ENCODE measurements at places on chromosomes 1 and 21.

- DNase-seq = no peak
Observed at GRCh38 chr1:200306944-200307754, 102.7 kb downstream of the ZNF281 start.

- DNase-seq = no peak
Observed at GRCh38 chr1:20278692-20279130, 12.0 kb upstream of the VWA5B1 start.

DNA sequence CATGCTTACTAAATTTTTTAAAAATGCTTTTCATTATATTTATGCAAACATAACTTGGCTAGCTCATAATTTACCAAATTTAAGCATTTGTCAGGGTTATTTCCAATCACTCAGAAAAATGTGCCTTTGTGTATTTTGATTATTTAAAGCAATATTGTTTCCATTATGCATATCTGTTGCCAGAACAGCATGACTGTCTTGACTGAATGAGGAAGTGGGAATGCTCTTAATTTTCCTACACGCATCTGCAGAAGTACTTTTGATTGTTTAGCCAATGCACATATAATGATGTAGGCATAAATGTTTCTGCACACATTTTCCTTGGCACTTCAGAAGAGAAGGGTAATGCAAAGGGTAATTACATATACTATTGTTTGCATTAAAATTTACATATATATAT, 92.5 kb upstream of the ADGRL2 start:
- no peak for DNase-seq

DNA sequence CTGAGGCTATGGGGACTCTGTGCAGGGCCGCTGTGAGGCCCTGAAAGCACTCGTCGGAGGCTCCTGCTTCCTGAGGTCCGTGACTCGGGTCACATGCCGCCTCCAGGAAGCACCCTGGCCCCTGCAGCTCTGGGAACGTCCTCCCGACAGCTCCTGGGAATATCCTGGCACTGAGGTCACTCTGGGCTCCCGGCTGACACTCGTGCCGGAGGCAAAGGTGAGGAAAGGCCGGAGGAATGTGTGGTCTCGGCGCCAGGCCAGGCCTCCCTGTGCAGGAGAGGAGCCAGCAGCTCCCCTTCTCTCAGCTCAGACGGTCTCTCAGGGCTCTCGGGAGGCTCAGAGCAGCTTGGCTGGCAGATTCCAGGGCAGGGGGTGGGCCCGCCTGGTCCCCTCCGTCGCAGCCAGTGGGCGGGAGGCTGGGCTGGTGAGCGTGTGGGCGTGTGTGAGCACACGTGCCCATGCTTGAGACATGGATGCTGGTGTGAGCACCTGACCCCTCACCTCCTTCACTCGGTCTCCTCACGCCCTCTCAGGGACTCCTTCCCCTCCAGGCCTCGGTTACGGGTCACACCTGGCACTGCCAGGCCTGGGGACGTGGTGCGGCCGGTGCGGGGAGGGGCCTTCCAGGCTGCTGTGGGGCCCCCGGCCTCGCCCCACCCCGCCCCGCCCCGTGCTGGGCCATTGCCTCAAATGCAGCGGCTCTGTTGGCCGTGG, 5.5 kb upstream of the RNF223 start:
- DNase-seq = peak; percentile 53

GRCh38 chr1:238152119-238152518, 261.4 kb upstream of the ZP4 start:
- DNase-seq = no peak

DNA sequence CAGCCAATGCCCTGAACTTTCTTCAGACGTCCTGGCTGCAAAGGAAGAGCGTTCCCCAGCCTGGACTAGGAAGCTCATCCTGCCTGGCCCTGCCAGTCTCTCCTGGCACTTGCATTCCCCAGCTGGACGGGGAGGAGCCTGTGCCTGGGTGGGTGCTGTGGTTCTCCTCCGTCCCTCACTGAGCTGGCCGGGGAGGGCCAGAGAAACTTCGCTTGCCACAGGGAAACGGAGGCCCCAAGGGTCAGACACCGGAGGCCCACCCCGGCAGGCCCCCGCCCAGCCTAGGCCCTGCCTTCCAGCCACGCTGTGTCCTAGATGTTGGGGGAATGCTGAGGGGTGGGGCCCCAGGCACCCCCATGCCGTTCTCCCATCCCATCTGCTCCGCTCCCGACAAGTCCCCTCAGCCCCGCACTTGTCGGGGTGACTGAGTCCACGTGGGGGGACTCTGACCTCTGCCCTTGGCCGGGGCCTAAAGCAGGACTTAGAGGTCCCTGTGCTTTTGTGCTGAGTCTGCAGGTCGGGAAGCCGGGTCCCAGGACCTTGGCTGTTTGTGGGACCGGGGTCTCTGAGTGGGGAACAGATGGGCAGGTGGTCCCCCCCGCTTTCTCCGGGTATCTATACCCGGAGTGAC, 4.8 kb downstream of the FTCD start:
- no peak for DNase-seq

- DNase-seq = no peak
Observed at GRCh38 chr21:28458446-28458845, 534.2 kb downstream of the LTN1 start.

DNA sequence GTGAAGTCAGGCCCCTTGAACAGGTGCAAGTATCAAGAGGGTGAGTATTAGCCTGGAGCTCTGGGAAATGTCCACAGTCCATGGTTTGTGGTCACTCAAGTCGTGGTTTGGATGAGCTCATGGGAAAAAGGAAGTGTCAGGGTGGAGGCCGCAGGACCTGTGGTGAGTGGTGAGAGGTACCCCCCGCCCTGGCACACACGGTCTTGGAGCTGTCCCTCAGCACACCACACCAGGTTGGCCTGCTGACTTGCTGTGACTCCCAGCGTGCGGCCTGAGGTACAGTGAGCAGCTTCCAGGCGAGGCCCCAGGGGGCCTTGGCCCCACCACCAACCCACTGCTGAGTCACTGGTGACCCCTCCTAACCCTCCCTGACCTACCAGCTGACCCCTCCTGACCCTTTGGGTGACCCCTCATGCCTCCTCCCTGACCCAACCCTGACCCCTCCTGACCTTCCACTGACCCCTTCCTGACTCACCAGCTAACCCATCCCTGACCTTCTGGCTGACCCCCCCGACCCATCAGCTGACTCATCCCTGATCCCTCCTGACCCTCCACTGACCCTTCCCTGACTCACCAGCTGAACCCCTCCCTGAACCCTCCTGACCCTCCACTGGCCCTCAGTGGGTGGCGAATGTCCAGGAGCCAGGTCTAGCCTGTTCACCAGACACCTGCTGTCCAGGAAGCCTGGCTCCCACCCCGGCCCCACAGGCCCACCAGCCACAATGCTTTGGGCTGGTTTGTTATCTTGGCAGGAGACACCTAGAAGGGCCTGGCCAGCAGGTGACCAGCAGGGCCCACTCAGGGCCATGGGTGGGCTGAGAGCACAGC, 34.8 kb upstream of the RNF187 start:
- no peak for DNase-seq

- no peak for DNase-seq
Observed at GRCh38 chr1:87437663-87438295, 109.1 kb downstream of the LMO4 start.

GRCh38 chr1:208803011-208803811, 559.0 kb upstream of the PLXNA2 start:
- DNase-seq = no peak

GRCh38 chr1:8382051-8382505, 64.2 kb downstream of the SLC45A1 start:
- no peak for DNase-seq

GRCh38 chr1:201429736-201430501, 8.4 kb upstream of the TNNI1 start:
- no peak for DNase-seq

GRCh38 chr1:18200136-18200717, 92.6 kb downstream of the IGSF21 start:
- DNase-seq = no peak

DNA sequence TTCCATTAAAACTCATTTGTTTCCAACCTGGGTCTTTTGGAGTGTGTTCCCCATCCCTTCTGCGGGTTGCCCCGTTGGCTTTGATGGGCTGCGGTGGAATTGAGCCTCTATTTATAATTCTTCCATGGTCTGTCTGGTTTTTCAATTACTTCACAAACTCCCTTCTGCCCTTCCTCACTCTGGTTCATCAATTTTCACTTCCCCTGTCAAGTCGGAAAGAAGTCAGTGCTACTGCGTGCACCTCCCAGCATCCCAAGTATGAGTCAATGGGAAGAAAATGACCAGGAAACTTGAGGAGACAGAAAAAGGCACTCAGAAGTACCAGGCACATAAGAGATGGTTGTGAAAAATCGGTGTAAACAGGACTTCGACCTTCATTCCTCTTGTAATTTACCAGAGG, 126.2 kb downstream of the KAZN start:
- DNase-seq = no peak

GRCh38 chr1:44135886-44136285, 5.5 kb downstream of the KLF18 start:
- DNase-seq = no peak

GRCh38 chr1:201288765-201289164, 5.5 kb downstream of the PKP1 start:
- no peak for DNase-seq

DNA sequence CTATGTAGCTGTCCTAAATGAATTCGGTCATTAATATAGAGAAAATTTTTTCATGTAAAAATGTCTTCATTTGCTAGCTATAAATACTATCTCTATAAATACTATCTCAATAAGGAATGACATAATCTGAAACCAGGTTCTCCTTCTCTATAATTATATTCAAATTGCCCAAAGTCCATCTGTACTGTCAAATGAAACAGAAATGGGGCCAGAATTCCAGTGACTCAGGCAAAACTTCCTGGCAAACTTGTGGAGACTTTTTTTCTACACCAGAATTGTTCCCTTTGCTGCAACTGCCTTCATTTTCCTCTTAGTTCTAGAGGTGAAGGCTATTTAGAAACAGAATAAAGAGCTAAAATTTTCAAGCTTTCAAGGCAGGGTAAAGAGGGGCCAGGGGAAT, 152.5 kb downstream of the KCNH1 start:
- DNase-seq = no peak

DNA sequence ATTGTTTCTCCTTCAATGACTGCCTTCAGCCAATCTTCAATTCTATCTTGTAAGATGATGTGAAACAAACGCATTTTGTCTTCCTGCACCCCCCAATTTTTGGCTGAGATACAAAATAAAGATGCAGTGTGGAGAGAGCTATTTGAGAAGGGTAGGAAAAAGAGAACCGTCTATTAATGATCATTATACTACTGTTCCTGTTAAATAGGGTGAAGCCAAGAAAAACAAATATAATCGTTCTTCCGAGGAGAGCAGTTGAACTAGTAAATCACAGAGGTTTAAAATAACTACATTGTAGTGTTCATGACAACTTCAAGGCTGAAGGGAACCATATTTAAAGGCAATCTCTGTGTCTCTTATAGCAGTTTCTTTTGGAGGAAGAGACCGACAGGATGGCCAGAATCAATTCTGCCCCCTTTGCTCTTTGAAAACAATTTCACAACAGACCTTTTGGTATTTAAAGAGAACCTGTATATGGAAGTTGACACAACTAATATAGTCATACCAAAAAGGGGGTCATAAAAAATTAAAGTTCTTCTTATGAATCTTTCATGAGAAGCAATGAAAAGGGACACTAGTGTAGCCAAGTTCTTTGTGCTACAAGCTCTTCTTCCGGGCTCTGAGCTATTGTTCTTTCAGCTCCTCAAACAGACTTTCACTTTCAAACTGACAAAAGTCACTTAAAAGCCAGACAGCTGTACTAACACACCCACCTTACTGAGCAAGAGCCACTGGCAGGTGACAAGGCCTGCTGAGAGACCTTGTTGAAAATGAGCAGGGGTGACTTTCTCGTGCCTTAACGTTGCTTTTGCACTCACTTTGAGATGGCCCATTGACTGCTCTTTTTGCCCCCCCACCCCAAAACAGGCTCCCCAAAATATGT, 30.9 kb downstream of the PROX1 start:
- DNase-seq = no peak

GRCh38 chr1:207309745-207310273, 11.7 kb upstream of the CD55 start:
- DNase-seq = peak; percentile 14

GRCh38 chr1:198809247-198809646, 170.4 kb downstream of the PTPRC start:
- DNase-seq = no peak

DNA sequence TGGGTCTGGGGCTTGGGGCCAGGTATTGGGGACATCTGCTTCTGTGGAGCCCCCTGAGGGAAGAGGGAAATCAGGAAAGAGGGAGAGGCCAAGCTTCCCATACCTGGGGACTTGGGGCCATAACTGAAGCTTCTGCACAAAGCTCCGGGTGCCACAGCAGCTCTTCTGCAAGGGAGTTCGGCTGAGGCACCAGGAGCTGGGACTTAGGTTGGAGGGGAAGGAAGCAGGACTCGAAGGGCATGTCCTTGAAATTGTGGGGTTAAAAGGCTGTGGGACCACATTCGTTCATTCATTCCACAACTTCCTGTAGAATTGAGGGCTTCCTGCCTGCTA, 1.7 kb upstream of the EPS8L3 start:
- DNase-seq = no peak

DNA sequence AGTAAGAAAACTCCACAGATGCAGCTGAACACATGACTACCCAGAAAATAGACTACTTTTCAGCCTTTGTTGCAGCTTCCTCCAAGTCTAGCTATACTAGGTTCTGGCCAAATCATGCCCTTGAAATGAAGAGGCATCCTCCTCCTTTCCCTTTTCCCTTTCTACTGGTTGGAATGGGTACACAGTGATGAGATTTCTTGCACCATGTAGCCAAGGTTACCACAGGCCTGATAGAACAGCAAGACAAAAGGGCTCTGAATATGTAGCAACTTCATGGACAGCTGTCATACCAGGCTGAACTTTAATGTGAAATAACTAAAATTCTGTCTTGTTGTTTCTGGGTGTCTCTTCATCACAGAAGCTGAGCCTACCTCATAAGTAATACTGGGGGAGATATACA, 146.5 kb downstream of the PDE4B start:
- DNase-seq = no peak

GRCh38 chr1:210616356-210616755, 287.7 kb downstream of the HHAT start:
- DNase-seq = no peak

GRCh38 chr1:38243106-38243505, 196.5 kb upstream of the POU3F1 start:
- DNase-seq = peak; percentile 27

- peak; percentile 13 for DNase-seq
Observed at GRCh38 chr1:23470282-23471070, 13.5 kb downstream of the ASAP3 start.

DNA sequence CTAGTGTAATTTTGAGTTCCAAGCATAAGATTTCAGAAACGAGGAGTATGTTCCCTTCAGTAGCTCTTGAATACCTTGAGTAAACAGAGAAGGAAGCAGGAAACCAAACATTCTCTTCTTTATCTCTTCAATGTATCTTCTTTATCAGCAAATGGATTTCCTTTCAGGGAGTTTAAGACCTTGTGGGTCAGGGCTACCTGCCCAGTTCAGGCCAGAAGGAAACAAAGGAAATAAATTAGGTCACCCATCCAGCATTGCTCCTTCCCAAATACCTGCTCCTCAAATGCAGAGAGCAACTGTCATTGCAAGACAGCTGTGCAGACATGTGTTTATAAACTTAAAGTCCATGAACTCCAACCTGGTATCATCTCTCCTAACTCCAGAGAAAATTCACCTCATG, 130.1 kb upstream of the SOD1 start:
- DNase-seq = no peak

All from mucosa of gallbladder (tissue), 1 donor.